ENCODE measurements at places on chromosomes 16 and 17.

GRCh38 chr17:37488607-37489196 is 989 bp upstream of the DUSP14 start:
- no peak for DNase-seq

DNA sequence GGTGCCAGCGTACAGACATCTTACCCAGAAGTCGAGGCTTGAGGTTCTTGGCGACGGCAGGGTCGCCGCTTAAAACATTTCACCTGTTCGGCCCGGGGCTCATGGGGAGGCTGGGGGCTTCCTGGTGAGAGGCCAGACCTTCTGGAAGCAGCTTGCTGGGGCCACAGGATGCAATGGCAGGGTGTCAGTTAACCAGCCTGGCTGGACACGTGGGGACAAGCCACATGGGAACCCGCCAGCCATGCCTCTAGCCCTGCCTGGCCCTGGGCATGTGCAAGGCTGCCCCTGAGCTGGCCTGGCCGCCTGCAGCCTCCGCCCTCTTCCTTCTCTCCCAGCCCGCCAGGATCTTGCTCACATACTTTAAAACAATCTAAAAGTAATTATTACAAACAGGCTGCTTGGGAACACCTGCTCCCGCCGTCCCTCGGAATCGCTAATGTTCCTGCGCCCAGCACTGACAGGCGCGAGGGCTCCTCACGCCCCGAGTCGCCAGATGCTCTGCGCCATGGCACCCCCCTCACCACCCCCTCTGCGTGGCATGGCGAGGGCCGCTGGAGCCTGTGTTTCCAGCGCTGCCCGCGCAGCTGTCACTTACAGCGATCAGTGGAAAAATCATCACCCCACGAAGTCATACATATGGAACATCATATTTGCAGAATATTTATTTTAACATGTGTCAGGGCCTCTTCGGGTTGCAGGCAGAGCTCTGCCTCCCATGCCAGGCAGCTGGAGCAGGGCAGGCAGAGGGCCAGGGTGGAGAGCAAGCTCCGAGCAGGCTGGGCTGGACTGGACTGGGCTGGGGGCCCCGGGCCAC is 188.7 kb upstream of the GSE1 start:
- DNase-seq, result no peak

DNA sequence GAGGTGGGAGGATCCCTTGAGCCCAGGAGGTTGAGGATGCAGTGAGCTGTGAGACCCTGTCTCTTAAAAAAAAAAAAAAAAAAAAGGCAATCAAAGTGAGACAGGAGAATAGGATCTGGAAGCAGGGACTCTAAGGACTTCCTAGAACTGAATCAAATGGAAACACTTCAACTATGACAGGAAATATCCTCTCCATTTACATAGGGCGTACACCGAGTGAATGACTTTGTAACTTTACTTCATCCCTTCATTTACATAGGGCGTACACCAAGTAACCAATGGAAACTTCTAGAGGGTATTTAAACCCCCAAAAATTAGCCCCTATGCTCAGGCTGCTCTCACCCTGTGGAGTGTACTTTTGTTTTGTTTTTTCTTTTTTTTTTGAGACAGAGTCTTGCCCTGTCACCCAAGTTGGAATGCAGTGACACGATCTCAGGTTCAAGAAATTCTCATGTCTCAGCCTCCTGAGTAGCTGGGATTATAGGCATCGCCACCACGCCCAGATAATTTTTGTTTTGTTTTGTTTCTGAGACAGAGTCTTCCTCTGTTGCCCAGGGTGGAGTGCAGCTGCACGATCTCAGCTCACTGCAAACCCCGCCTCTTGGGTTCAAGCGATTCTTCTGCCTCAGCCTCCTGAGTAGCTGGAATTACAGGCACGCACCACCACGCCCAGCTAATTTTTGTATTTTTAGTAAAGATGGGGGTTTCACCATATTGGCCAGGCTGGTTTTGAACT is 9.6 kb upstream of the PRPSAP1 start:
- no peak for DNase-seq

GRCh38 chr16:79587296-79587695 is 13.2 kb downstream of the MAF start:
- DNase-seq, result no peak

DNA sequence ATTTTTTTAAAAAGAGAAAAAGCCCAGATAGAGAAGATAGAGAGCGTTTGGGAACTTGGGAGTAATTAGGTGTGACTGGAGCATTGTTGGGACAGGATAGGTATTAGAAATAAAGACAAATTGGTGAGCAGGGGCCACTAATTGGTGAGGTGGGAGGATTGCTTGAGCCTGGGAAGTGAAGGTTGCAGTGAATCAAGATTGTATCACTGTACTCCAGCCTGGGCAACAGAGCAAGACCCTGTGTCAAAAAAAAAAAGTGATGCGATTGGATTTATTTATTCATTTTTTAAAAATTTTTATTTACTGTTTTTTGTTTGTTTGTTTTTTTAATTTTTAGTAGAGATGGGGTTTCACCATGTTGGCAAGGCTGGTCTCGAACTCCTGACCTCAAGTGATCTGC is 5.1 kb downstream of the CASC3 start:
- DNase-seq, result no peak

- no peak for DNase-seq
These were observed 589 bp downstream of the ARL6IP1 start for GRCh38 chr16:18800775-18801144.
